ENCODE measurements at places on chromosomes 5 and 9.
A peak's percentile ranks its signal among the peaks of the same experiment; 100 is the strongest.

- DNase-seq = no peak
Measured at GRCh38 chr5:18238321-18238720, 604.1 kb downstream of the TAF11L14 start.

DNA sequence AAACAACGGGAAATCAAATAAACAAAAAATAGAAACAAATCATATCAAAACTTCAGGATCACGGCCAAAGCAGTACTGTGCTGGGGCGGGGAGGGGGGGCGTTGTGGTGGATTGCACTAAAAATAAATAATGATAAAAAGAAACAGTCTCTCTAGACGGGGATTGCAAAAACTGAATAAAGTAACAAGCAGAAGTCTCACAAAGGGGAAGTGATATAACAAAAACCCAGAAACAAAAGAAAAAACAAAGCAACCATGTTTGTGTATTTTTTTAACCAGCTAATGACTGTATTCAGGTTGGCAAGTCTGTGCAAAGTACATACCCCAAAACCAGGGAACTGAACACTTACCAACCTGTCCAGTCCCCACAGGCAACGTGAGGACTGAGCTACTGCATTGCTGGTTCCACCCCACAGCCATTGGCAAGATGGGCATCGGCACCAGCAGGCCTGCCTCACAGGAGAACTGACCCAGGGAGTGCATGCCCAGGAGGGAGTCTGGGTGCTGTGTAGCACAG is 24.1 kb downstream of the BICD2 start:
- DNase-seq = no peak

DNA sequence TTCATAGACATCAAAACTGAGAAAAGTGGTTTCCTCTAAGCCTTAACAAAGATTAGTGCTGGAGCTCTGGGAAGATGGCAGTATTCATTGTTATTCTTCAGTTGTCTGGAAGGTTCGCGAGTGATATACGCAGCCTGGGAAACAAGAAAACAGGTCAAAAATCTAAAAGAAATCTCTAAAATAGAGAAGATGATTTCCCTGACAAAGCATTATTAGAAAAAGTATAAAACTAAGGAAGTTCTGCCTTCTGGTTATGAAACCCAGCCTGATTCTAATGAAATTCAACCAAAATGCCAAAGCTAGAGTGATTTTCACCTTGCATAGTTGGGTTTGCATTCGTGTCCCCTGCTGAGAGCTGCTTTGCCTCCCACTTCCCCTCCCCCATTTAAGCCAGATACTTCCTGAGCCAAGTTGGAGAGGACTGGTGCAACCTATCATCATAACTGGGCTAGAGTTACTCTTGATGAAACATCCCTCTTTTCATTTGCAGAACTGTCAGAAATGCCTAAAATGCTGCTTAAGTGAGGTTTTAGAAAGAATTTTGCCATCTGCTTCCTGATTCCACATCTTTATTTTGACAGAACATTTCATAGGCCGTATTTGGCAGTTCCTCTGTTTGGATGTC is 48.4 kb downstream of the NDFIP1 start:
- no peak for DNase-seq

- no peak for DNase-seq
Measured at GRCh38 chr9:89312222-89312571, 1.2 kb downstream of the CKS2 start.

- DNase-seq = no peak
Measured at GRCh38 chr9:126561582-126561981, 52.1 kb upstream of the LMX1B start.

GRCh38 chr5:109690242-109690974 is 681 bp downstream of the MAN2A1 start:
- peak; percentile 13 for DNase-seq

DNA sequence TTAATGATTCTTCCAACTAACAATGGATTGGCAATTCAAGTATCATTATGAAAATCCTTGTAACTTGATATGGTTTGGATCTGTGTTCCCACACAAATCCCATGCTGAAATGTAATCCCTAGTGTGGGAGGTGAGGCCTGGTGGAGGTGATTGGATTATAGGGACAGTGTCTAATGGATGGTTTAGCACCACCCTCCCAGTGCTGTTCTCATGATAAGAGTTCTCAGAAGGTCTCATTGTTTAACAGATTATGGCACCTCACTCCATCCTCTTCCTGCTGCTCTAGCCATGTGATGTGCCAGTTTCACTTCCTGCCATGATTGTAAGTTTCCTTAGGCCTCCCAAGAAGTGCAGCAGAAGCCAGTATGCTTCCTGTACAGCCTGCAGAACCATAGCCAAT is 1116.2 kb upstream of the EDIL3 start:
- DNase-seq = no peak

GRCh38 chr5:134115806-134116175 is 1.3 kb downstream of the TCF7 start:
- no peak for DNase-seq
